ENCODE measurements at places on chromosomes 12 and 14.

DNA sequence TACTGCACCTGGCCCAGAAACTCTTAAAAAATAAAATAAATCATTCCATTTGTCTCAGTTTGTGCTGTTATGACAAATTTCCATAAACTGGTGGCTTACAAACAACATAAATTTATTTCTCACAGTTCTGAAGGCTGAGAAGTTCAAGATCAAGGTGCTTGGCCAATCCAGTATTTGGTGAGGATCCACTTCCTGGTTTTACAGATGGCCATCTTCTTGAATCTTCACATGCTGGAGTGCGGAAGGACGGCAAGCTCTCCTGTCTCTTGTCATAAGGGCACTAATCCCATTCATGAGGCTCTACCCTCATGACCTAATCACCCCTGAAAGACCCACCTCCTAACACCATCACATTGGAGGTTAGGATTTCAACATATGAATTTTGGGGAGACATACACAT, 29.9 kb upstream of the MYBPC1 start:
- no peak for DNase-seq

DNA sequence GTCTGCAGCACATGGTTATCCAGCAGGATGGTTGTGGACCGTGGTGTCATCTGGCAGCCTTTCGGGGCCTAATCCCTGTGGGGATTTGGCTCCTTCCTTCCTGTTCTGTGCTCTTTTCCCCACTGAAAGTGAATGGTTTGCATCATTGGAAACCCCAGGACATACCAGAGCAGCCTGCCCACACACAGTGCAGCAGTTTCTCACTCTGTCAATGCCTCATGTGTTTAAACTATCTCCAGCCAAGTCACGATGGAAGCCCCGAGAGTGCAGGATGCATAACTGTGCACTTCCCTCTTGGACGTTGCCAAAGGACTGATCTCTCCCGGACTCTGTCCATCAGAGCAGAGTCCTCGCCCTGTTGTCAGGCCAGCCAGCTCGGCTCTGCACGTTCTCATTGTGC, 29.0 kb upstream of the AMN start:
- peak; percentile 93 for DNase-seq

DNA sequence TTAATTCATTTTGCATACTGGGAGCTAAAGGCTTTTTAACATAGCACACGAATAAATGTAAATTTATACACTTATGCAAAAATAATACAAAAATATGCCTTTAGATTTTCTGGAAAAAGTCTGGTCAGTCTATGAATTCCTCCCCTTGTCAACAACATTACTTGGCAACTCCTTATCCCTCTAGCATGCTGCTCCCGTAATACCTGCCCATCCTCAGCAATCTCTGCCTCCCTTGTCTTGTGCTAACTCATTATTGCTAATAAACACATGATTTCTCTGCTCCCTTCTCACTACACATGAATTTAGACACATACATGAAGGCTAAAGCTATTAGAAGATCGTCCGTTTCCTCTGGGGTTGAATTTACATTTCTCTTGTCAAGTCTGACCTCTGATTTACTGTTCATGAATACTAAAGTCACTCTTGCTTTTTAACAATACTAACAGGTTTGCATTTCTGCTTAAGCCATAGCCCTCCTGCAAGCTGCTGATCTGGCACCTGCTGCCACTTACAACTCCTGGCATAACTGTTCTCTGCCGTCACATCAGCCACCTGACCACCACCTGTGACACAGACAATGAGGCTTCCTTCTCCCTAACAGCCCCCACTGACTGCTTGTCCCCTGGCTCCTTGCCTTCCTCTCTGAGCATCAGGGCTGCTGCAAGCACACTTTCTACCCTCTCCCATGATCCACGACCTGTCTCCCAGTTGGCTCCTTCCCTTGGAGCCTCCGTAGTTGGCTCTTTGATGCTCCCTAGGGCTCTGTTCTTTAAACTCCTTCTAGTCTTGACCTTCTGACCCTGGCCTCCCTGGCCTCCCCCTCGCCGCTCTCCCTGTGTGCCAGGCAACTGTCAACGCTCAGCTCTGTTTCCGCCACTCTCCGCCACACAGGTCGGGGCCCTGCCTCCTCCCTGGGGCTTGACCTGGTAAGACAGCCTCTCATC, 177.6 kb downstream of the CALM1 start:
- DNase-seq: no peak

DNA sequence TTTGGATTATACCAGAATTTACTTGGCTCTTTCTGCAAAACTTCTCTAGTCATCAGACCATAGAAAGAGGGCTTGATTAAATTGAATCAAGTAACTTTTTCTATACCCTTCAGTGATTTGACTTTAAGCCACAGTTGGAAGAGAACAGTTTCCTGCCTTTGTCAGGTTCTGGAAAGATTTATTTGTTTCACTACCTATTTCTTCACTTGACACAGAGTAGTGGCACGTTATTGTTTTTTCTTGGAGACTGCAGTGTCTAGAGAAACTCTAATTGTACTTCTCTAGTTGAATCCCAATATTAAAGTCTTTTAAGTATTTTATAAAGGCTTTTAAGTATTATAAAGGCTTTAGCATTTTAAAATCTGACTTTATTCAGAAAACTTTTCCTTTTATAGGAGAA, 138.1 kb downstream of the TMEM117 start:
- DNase-seq: no peak

DNA sequence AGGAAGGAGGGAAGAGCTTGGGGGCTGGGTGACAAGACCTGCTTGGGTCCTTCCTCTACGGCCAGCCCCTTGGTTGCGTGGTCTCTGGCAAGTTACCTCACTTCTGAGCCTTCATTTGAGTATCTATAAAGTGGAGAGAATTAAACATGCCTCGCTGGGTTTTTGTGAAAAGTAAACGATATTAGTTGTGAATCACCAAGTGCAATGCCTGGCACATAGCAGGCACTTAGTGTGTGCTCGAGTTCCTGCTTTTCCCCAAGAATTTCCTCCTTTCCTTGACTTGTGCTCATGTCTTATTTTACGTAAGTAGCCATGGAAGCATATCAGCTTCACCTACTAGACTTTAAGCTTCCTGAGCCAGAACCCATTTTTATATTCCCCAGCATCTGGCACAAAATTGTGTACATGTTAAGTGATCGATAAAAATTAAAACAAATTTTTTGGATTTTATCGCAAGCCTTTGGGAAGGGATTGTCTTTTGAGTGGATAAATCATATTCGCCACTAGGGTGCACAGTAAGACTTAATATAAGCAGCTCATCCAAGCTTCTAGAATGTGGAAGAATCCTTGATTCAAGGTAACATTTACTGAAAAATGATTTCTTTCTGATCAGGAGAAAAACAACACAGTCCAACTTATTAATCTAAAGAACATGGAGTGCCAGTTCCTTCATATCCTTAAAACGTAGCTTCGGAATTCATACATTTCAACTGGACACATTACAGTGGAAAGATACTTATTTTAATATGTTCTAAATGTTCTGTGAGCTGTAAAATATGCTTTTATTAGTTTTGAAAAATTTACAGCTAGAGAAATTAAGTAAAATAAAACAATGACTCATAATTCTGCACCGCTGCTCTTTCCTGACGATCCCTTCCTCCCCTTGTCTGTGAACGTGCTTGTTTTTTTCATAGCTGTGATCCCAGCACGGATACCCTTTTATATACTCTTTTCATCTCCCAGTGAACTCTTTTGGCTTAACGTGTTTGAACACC, 62.0 kb downstream of the SLC25A47 start:
- DNase-seq: peak; percentile 81

DNA sequence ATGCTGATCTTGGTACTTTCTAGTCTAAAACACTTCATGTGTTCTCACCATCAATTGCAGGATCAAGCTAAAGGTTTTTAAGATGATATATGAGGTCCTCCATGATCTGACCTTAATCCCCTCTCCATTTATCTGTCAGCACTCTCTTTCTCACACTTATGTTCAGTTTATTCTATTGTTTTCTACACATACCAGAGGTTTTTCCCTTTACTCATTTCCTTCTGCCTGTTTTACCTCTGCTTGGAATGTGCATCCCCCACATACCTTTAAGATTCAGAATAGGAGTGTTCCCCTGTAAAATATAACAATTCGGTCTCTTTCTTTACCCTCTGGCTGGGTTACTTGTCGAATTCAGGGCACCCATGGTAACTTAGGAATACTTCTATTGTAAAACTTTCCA, 219.1 kb upstream of the PKP2 start:
- DNase-seq: no peak

DNA sequence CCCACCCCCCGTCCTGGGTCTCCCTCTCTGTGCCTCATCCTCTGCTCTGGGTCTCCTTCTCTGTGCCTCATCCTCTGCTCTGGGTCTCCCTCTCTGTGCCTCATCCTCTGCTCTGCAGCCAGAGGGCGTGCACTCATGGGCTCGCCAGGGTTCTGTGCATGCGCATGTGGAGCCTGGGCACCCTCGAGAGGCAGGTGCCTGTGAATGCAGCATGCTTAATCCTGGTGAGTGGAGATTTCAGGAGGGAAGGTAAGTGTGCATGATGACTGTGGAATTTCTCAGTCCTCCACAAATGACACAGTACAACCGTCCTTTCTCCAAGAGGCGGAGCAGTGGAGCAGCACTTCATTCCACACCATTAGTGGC, 65.2 kb downstream of the EP400 start:
- no peak for DNase-seq

DNA sequence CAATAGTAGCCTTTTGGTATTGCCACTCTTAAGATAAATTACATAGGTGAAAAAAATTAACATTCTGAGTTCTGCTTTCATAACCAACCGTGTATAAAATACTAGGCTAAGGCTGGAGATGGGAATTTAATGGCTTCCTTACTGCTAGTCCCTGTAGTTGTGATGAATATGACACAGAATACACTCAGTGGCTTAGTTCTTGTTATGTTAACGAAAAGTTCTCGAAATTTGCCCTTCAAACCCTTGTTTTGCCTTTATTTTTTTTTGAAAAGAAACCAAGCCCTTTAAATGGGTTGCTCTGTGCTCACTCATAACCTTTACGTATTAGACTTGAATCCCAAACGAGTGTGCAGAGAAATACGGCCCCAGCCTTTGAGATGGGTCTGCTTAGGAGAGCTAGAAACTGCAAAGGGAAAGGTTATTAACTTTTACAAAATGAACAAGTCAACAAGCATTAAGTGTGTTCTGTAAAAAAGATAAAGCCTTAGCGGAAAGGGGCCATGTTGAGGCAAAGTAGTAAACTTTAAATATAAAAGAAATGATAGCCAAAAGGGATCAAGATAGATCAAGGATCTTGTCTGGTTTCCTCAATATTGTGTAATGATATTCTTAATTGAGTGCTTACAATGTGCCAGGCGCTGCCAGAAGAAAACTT, 1.7 kb downstream of the NUDT4 start:
- no peak for DNase-seq

DNA sequence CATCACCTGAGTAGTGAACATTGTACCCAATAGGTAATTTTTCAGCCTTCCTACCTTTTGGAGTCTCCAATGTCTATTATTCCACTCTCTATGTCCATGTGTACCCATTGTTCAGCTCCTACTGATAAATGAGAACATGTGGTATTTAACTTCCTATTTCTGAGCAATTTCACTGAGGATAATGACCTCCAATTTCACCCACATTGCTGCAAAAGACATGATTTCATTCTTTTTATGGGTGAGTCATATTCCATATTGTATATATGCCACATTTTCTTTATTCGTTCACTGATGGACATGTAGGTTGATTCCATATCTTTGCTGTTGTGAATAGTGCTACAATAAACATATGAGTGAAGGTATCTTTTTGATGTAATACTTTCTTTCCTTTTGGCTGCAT, 16.4 kb upstream of the BTG1 start:
- no peak for DNase-seq

GRCh38 chr12:95582230-95583058, 31.2 kb upstream of the USP44 start:
- peak; percentile 65 for DNase-seq

DNA sequence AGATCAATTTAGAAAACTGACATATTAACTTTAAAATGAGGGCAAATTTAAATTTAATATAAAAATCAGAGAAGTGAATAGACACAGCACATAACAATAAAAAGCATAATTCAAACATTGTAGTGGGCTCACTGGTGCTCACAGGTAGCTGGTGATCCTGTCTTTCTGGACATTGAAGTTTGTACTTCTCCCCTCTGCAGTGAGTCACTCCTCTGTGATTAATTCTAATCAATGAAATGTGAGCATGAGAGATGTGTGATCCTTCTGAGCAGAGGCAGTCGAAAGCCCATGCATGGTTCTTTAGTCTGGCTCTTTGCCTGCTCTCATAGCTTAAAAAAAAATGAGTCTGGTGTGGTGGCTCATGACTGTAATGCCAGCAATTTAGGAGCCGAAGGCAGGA, 59.0 kb upstream of the RERGL start:
- peak; percentile 10 for DNase-seq

DNA sequence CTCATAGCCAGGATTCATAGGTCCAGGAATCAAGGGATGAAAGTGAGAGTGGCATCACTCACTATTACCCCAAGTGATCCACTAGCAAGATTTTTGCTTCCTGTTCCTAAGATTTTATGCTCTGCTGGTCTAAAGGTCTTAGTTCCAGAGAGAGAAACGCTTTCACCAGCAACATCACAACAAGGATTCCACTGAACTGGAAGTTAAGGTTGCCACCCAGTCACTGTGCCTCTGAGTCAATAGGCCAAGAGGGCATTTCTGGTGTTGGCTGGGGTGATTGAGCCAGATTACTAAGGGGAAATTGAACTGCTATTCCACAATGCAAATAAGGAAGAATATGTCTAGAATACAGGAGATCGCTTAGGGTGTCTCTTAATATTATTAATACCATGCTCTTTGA, 142.5 kb upstream of the ARID2 start:
- no peak for DNase-seq

DNA sequence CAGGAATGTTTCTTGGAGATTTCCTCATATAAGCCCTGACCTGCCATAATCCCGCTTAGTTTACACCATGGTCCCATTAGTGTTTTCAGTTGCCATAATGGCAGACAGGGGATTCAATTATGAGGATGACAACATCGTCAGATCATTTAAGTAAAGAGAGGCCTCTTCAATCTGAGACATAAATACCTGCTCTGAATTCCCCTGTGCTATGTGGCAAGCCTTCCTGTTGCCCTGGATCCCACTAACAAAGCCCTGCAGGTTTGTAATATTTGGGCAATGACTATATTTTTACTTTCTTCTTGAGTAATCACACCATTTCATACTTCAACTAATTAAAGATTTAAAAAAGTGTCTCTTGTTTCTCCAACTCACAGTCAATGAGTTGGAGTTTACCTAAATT, 108.9 kb downstream of the TRAFD1 start:
- DNase-seq: no peak

DNA sequence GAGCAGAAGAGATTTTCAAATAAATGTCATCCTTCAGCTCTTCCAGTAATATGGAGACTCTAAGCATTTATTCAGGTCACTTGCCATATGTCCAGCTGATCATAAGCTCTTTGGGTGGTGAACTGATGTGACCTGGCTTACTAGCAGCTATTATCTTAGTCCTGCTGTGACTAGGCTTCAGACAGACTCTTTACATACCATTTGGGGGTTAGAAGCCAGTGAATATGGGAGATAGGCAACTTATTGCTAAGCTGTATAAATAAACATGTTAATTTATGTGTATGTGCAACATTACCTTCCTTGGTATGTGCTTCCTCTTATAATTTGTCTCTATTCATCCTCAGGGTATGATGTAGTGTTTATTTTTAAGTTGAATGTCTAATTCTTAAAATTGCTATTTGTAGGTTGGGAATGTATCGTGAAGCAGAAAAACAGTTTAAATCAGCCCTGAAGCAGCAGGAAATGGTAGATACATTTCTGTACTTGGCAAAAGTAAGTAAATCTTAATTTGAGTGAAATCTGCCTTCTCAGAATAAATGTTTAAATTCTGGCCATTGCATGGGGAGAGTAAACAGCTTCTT, 32.4 kb downstream of the TTC8 start:
- DNase-seq: no peak

- DNase-seq: no peak
Observed at GRCh38 chr14:74981462-74981782, 21.3 kb upstream of the EIF2B2 start.

- DNase-seq: no peak
Observed at GRCh38 chr12:91496337-91496736, 313.7 kb upstream of the DCN start.

Data from cardiac fibroblast (primary cell).